ENCODE measurements at places on chromosomes 7 and 10. TPM values are rescaled to one million over a fixed set of nuclear protein-coding genes. Genes with fewer than 3 reads are reported as not detected.

The JAKMIP3 gene
- total RNA-seq, result 1.1 TPM

The PRPS1L1 gene
- total RNA-seq, result not detected

DNA sequence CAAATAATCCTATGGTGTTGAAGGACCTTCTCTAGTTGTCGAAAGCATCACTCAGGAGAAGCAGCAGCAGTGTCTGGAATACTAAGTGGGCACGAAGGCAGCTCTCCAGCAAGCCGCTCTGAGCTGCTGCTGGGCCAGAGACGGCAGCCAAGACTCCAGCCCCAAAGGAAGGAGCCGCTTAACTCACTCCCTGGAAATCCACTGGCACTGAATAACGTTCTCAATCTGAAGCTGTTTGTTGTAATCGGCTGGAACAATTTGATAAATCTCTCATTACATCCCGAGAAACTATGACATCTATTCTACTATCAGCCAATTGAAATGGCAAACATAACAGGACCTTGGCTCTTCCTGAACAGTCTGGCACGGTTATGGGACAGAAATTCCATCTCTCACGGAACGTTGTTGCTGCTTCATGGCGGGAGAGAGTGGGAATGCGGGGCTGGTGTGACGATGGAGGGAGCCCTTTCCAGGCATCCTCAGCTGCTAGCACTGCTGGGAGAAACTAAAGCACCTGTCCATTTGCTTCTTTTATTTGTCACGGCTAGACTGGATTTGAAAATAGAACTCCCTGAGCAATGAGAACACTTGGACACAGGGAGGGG lies 331.5 kb upstream of the RNF32 start:
- no peak for DNase-seq

- no peak for DNase-seq
Measured at GRCh38 chr7:44709011-44709915, 39.4 kb upstream of the ZMIZ2 start.

DNA sequence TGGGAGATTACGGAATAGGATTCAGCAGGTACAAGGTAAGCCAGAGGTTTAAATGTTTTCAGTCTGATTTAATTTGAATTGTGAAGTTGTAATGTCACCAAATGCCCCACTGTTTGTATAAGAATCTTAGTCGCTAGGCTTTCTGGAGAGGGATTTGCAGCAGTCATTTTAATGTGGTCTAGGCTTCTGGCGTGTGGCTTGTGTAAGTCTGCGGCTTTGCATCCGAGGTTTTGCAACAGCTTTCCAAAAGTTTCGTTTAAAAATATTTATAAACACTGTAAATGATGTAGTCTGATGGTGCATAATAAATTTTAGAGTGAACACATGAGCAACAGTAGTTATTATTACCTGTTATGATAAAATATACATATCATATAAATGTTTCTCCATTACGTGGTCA lies 26.1 kb upstream of the BHLHA15 start:
- DNase-seq, result no peak

GRCh38 chr10:107631876-107632275 lies 467.4 kb upstream of the SORCS1 start:
- DNase-seq, result no peak

- no peak for DNase-seq
Measured at GRCh38 chr7:54838175-54838910, 79.3 kb upstream of the SEC61G start.

DNA sequence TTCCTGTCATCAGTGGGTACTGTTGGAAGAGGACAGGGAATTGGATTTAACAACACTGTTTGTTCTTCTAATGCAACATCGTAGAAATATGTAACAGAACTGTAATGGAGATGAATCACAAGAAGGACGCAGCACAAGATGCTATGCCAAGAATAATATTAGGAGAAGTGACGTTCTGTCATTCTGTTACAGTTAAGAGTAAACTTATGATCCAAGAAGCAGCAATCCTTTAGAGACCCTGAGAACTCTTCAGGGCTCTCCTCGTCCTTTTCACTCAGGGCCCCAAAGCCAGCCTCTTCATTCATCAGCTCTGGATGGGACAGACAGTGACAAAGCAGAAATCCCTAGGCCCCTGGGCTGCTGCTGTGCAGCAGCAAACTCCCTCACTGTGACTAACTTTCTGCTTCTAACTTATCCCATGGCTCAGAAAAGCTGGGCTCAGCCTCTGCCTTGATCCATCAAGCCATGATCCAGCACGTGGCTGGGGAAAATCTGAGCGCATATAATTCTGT lies 8.7 kb upstream of the IL6 start:
- DNase-seq, result no peak

The UNCX gene
- total RNA-seq, result not detected

The FRMD4A gene
- total RNA-seq, result 39.0 TPM

DNA sequence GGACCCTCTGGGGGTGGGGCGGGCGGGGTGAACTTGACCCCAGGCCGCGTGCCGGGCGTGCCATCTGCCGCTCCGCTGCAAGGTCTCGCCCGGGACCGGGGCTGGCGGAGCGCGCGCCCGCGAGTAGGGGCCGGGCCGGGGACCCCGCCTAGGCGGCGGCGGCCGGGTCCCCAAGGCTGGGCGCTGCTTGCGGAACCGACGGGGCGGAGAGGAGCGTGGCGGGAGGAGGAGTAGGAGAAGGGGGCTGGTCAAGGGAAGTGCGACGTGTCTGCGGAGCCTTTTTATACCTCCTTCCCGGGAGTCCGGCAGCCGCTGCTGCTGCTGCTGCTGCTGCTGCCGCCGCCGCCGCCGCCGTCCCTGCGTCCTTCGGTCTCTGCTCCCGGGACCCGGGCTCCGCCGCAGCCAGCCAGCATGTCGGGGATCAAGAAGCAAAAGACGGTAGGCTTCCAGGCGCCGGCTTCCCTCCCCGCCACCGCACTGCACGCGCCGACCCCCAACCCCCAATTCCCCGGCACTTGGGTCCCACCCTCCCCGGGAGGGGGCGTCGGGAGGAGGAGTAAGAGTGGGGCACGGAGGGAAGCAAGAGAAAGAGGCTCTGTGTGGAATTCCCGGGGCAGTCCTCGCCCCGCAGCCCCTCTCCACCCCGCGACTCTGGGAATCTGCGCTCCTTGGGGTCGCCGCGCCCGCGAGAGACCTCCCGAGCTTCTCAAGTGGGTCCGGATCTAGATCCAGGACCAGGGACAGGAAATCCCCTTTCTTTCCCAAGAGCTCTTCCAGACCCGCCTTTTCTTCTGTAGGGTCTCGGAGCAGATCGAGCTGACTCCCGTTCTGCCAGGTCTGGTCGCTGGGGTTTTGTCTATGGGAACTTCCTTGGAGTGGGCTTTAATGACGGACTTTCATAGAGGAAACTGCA lies at the start of gene PAPSS2:
PAPSS2 (plus strand) TSS at position 308 of the 913 bp plus-strand sequence; CDS start at position 412, 104 bp downstream.
- DNase-seq, result peak; percentile 77

The PVRIG gene
- total RNA-seq, result not detected

The TFR2 gene
- 0.79 TPM for total RNA-seq
